ENCODE measurements at places on chromosomes 2 and 18. TPM values are rescaled to one million over a fixed set of nuclear protein-coding genes. Genes with fewer than 3 reads are reported as not detected.

DNA sequence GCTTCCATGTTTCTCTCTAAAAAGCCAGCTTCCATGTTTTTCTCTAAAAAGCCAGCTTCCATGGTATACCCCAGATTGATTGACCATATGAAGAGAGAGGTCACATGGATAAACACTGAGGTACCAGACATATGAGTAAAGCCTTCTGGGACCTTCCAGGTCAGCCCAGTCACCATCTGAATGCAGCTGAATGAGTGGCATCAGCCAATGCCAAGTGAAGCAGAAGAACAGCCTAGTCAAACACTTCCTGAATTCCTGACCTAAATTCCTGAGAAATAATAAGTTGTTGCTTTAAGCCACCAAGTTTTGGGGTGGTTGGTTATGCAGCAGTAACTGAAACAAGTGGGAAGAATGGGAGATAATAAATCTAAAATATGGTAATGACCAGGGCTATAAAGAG lies 5.7 kb upstream of the ALS2 start:
- DNase-seq: no peak

- no peak for DNase-seq
These were observed 68.1 kb downstream of the CLHC1 start for GRCh38 chr2:55163941-55164390.

DNA sequence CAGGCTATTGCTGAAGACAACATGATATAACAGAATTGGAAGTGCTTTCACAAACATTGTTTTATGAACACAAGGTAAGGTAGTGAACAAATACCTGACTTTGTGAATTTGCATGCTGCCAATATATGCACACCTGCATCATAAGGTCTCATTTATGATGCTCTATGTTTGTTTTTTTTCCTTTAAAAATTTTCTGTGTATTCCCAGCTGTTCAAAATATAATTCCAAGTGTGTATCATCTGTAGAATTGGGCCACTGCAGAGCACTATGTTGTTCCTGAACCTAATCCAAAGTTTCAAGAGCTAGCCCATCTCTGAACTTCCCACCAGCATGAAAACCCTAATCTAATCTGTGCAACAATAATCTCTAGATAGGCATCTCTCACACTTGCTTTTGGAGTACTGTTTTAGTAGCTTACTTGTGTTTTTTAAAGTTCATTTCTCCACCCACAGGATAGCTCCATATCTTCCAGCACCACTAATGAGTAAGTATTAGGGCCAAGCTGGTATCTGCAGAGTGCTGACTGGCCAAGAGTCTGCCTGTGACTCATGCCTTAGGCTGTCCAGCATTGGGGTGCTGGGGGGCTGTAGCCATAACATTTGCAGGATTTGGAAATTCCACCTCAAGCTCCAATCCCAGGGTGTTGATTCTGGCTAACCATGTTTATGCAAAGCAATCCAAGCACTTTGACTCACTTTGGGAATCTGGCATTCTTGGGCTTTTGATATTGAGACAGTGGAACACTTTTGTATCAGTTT lies 208.2 kb upstream of the REV1 start:
- DNase-seq: no peak

The BOLL gene
- polyA plus RNA-seq: 0.06 TPM

DNA sequence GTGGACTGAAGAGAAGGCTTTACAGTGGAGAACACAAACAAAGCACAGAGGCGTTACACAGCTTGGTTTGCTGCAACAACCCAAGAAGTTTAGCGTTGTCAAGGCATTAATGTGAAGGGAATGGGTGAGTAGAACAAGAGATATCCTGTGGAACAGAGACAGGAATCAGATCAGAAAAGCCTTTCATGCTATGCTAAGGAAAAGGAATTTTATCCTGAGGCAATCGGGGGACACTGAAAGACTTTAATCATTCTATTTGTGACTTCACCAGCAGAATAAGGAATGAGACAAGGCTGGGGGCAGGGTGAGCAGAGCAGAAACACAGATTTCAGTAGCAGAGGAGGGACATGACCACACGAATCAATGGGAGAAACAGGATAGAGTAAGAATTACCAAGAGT lies 600.7 kb downstream of the IRS1 start:
- no peak for DNase-seq

- no peak for DNase-seq
These were observed 76.8 kb upstream of the PELI1 start for GRCh38 chr2:64220894-64221617.

DNA sequence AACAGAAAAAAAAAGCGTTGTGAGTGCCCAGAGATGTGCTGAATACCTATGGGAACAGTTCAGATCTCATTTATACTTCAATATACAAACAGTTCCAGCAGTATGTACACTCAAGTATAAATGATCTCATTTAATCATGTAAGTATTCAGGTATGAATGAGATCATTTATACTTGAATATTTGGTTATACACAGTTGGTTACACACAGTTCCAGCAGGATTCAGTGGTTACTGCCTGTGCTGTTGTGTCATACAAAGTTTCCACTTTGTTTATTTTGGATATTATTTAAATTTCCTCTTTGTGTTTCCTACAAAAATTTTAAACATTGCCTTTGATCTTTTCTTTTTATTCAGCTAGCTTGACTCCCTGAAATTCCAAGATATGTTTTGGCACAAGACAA lies 293.5 kb upstream of the SLC39A10 start:
- DNase-seq: no peak

GRCh38 chr2:212142631-212143030 lies 396.0 kb downstream of the ERBB4 start:
- no peak for DNase-seq

The CAPN14 gene
- 0.10 TPM for polyA plus RNA-seq

- DNase-seq: no peak
These were observed 12.3 kb upstream of the AGXT start for GRCh38 chr2:240856151-240856980.

GRCh38 chr2:173793709-173794565 lies 171.2 kb downstream of the SP3 start:
- no peak for DNase-seq

The TMEM247 gene
- polyA plus RNA-seq: not detected

The RUFY4 gene
- polyA plus RNA-seq: 0.59 TPM

DNA sequence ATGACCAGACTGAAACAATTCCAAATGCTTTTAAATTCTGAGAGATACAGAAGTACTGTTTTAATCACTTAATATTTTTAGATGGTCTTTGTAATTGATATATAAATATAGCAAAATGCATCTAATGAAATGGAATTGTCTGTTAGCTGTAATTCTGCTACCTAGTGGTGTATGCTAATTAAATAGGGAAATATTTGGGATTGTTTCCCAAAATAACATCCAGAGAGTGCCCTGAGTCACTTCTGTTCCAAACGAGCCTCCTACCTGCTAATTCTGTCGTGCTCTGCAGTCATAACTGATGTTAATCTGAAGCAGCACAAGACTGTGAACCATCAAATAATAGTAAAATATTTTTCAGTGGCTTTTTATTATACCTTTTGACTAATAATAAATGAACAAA lies 71.4 kb upstream of the NOSTRIN start:
- DNase-seq: no peak

- DNase-seq: no peak
These were observed 62.1 kb downstream of the SMAD4 start for GRCh38 chr18:51092117-51092516.

- no peak for DNase-seq
These were observed 3.1 kb downstream of the NFE2L2 start for GRCh38 chr2:177261116-177262060.

DNA sequence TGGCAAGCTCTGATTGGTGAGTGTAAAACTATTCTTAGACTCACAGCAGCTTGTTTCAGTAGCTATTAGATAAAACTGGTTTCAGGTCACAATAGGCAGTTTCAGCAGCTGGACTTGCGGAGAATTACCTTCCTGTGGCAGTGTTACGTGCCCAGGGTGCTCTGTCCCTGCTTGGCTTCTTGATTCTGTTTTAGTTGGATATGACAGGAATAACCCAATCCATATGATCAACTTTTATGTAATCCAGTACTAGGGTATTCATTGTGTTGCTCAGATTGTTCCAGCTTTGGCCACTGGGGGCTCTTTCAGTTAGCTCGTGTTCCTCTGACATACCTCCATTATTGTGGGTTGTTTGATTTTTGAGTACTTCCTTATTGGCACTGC lies 43.1 kb downstream of the INPP4A start:
- no peak for DNase-seq

DNA sequence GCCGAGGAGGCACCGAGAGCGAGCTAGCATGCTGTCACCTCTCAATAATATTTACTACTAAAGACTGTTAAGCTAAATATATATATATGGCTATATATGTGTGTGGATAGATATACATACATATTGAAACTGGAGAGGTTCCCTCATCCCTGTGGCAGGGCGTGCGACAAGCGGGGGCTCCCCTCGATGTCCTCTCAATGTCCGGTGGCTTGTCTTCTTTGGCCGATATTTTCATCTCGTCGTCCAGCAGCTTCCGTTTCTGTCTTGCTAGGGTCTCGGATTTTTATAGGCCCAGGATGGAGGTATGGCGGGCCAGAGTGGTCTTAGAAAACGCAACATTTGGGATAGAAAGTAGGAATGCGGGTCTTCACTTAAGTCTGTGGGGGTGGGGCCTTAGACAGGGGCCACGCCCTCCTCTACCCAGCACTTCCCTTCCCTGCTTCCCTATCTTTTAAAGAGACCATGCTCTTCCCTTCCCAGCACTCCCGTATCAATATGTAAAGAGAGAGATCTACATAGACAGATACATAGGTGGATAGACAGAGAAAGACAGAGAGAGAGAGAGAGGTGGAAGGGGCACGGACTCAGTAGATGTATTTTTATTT lies 866.8 kb downstream of the DSC3 start:
- DNase-seq: no peak

DNA sequence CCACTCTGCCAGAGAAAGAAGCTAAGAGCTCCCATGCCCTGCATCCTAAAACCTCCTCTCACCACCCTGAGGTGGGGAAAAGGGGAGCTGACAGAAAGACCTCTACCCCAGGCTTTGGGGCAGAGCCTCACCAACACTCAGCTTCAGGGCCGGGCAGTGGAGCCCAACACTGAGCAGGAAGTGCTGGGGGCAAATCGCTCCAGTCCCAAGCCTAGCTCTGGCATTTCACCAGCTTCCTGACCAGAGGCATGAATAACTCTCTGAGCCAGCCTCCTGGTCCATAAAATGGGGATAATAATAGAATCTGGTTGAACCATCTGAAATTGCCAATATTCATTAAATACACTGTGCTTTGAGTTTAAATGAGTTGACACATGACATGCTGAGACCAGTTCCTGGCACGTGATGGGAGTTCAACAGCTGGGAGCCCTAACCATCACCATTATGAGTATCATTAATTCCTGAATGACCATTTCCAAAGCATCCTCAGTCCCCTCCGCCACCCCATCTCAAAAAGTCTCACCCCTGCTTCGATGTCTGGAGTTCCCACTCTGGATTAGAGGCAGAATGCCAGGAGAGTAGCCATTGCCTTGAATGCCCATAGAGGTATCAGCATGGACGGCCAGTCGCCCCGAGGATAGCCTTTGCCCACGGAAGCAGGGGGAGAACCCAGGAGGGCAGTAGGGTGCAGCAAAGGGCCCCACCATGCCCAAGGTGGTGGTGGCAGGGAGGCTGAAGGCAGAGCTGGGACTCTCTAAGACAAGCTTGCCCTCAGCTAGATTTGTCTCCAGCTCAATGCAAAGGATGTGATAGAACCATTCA lies 153.4 kb downstream of the TNS1 start:
- no peak for DNase-seq

GRCh38 chr18:28793901-28794300 lies 617.0 kb upstream of the CDH2 start:
- no peak for DNase-seq
